Umbilical cord (tissue), 2 donors: ENCODE measurements at places on chromosomes 2 and 18.

- DNase-seq = no peak
Measured at GRCh38 chr2:56410140-56410539, 226.3 kb downstream of the CCDC85A start.

- DNase-seq = peak; percentile 65
Measured at GRCh38 chr2:134232868-134233727, 20.8 kb upstream of the MGAT5 start.

DNA sequence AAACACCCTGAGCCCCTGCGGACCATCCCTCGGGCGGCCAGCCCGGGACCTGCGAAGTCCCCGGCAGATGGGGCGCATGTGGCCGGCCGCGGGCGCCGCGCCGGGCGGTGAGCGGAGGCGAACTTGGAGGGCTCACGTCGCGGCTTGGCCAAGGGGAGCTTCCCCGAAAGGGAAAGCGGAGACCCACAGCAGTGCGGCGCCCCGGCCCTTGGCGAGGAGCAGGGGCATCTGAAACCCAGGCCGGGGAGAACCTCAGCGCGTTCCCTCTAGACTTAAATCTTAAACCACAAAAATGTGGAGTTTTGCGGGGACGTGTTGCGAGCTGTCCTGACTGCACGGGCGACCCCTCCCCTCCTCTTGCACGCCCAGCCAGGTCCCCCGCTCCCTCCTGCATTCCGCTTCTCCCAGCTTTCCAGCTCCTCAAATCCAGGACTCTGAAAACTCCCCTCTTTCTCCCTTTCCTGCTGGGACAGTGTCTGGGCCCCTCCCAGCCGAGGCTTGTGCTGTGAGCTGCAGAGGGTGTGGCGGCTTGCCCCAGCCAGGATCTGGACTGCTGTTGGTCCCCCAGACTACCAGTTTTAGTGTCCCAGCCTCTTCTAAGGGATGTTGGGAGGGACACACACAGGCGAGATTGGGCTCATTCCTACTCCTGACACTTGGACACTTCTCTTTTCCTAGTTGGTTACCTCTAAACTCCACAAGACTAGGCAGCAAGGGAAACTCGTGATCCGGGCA lies 1.3 kb downstream of the FMNL2 start:
- DNase-seq = peak; percentile 84

GRCh38 chr18:56402872-56403516 lies 235.4 kb downstream of the TXNL1 start:
- DNase-seq = peak; percentile 49

GRCh38 chr18:4068552-4069158 lies 386.5 kb downstream of the DLGAP1 start:
- peak; percentile 53 for DNase-seq

DNA sequence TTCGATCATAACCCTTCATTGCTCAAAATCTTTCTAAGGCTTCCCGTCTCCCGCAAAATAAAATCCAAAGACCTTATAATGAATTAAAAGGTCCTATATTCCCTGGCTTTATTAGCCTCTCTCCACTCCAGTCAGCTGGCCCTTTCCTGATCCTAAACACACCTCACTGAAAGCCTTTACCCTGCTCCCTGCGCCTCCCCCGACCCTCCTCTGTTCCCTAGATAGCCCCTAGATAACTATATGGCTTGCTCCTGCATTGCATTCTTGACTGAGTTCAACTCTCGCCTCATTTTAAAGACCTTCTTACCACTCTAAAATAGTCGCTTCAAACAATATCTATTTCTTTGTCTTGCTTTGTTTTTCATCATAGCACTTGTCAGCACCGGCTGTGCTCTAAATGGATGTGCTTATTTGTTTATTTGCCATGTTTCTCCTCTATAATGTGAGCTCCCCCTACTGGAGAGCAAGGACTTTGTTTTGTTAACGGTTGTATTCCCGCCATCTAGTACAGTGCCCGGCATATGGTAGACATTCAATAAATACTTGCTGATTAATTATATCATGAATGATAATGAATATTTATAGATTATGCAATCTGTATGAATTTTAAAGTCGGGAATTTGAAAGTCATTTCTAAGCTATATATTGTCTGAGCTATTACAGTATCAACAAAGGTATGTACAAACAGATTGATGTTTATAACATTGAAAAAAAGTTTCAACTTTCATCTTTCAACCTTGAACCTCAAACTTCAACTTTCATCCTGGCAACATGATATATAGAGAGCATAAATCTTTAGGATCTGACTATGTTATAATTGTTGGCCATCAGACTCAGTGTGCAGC lies 32.4 kb upstream of the VIT start:
- peak; percentile 78 for DNase-seq

- DNase-seq = no peak
Measured at GRCh38 chr2:33496726-33497125, 20.3 kb downstream of the RASGRP3 start.

DNA sequence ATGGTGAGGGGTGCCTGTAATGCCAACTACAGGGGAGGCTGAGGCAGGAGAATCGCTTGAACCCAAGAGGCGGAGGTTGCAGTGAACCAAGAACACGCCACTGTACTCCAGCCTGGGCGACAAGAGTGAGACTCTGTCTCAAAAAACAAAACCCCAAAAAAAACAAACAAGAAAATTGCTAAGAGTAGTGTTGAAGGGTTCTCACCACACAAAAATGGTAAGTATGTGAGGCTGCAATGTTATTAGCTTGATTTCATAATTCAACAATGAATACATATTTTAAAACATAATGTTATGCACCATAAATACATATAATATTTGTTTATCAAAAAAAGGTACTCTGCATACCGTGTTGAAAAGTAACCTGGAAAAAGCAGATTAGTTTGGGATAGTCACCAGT lies 45.8 kb downstream of the PSMG2 start:
- DNase-seq = no peak

DNA sequence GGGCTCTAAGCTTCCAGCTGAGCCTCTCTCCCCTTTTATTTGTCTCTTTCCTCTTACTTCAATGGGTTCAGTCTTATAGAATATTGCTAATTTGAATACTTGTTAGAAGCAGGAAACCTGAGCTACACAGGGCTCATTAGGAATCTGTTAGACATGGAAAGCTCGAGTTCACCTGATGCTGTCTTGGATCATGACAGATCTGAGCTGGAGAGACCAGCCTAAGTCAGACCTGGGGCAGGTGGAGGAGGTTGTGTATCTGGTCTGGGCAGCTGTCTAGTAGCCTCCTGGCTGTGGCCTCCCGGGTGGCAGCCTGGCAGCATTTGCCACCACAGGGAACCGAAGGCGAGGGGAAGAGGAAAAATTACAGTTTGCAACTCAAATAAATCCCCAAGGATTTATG lies 185.9 kb downstream of the ICOS start:
- no peak for DNase-seq

GRCh38 chr2:131394147-131394931 lies 30.4 kb upstream of the RAB6D start:
- DNase-seq = peak; percentile 48

DNA sequence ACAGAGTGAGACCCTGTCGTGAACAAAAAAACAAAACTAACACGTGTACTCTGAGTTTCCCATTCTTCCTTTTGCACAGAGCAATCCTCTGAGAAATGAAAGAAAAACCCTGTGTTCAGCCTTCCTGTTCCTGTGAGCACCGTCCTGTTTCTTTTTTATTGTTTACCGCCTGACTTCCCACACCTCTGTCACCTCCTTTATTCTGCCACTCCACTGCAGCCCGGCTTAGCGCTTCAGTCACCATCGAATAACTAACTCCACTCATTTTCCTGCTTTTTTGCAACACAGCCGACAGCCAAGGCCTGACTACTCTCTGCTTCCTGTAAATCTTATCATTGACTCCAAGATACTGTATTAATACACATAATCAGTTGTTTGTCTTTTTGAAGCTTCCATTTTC lies 40.9 kb downstream of the TGOLN2 start:
- DNase-seq = no peak

- DNase-seq = no peak
Measured at GRCh38 chr18:965921-966758, 61.5 kb downstream of the ADCYAP1 start.

- no peak for DNase-seq
Measured at GRCh38 chr18:48913201-48913600, 37.6 kb downstream of the SMAD7 start.

DNA sequence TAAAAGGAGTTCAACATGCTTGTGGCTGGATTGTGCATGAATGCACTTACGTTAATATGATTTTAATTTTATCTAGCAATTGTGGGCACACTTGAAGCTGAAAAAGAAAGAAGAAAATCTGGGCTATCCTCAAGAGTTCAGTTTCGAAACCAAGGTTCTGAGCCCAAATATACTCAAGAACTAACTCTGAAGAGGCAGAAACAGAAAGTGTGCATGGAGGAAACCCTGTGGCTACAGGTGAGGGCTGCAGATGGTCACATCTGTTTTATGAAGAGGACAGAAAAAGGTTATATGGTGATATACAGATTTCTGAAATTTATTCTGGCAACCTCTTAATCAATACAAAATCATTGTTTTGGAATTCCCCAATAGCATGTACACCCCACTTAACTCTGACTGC lies 57.3 kb downstream of the ITGA6 start:
- no peak for DNase-seq

GRCh38 chr18:27899893-27900292 lies 277.0 kb downstream of the CDH2 start:
- DNase-seq = no peak

DNA sequence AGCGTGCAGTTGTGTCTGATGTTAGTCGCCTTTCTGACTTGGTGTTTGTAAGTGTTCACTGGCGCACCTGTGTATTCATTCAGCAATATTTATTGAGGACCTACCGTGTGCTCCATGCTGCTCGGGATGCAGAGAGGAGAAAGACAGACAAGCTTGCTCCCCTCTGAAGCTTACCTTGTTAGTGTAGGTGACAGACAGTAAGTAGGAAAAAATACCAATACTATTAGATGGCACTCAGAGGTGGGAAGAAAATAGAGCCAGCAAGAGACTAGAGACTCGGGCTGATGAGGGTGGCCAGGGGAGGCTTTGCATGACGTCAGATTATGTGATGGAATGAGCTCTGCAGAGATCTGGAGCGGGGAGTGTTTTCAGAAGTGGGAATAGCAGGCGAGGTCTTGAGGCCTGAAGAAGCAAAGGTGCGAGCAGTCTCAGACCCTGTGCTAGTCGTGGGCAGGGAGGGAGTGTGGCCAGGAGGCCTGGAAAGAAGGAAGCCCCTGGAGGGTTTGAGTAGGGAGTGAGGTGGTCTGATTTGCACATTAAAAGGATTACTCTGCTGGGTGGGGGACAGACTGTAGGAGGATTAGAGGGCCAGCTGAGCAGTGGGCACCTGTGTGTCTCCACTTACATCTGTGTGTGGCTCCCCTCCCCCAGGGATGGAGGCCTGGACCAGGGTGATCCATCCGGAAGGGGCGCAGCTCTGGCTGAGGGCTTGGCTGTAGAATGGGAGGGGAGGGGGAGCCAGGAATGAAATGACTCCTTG lies 11.8 kb downstream of the MTCL1 start:
- no peak for DNase-seq

DNA sequence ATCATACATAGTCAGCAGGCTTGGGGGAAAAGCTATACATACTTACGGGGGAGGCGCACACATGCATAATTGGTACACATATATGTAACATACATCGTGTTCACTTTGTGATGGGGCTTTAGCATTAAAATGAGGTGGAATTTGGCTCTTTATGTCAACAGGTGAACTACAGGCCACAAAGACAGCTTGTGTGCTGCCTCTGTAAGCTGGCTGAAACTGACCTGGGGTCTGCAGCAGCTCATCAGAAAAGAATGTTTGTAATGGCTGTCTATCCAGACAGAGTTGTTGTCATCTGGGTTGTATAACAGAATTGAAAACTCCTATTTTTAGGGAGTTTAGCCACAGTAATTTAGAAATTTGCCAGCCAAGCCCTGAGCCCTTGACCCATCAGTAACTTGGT lies 4.7 kb upstream of the KCNG3 start:
- DNase-seq = no peak

DNA sequence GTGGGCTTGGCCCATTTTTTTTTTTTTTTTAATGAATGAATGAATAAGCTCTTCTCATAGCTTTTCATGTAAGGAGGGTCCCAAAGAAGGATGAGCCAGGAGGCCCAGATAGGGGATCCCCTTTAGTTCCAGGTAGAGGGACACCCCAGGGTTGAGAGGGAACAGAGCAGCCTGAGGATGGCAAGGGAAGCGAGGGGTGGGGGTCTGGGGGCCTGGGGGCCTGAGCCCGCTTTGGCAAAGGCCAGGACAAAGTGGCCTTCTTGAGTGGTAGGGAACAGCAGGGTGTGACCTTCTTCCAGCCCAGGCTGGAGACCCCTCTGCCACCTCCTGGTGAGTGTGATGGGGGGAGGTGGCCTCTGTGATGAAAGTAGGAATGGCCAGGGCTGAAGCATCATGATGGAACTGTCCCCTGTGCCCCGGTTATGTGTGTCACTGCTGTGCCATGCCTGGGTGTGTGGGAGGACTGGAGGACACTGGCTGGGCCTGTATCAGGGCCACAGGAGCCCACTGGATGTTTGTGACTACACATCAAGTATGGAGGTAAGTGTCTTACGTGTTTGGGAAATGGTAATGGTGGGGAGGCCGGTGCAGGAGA lies 263.5 kb upstream of the HDAC4 start:
- no peak for DNase-seq

- DNase-seq = no peak
Measured at GRCh38 chr18:34543945-34544344, 166.2 kb upstream of the DTNA start.

GRCh38 chr2:184847331-184847730 lies 249.0 kb downstream of the ZNF804A start:
- DNase-seq = no peak

DNA sequence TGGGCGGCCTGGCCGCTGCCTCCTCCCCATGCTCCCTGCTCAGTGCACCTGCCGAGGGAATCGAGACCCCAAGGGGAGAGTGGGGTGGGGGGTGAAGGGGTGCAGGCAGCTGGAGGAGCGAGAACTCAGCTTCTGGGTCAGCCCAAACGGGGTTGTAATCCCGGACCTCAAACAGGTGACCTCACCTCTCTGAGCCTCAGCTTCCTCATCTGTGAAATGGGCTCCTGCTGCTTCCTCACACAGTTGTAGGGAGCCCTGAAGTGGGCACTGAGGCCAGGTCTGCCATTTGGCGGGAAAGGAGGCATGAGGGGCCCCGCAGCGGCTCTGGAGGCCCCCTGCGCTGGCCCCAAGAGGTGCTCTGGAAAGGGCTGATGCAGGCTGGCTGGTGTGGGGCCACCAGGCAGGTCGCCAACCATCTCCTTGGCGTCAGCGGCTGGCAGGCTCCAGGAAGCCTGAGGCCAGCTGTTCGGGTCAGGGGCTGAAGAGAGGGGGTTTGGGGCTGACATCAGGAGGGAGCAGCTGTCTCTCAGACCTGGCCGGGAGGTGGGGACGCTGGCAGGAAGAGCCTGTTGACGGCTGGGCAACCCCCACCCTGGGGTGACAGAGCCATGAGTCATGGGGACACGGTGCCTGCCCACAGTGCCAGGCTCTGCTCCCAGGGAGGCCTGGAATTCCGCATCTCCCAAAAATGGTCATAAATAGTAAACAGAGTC lies 4.9 kb downstream of the KLHL30 start:
- DNase-seq = no peak

- peak; percentile 96 for DNase-seq
Measured at GRCh38 chr2:177753682-177754491, 318.7 kb downstream of the PDE11A start.
